NCI-H2227 treated with DMSO at 0.1 percent for 48 hours (cell line): ENCODE measurements at places on chromosomes 12 and 14.

GRCh38 chr12:43789941-43790340, 16.2 kb downstream of the TWF1 start:
- no peak for DNase-seq

- no peak for DNase-seq
These were observed 321.9 kb upstream of the RTL1 start for GRCh38 chr14:101225157-101226152.

GRCh38 chr14:70188322-70188658, 461 bp downstream of the SLC8A3 start:
- no peak for DNase-seq

DNA sequence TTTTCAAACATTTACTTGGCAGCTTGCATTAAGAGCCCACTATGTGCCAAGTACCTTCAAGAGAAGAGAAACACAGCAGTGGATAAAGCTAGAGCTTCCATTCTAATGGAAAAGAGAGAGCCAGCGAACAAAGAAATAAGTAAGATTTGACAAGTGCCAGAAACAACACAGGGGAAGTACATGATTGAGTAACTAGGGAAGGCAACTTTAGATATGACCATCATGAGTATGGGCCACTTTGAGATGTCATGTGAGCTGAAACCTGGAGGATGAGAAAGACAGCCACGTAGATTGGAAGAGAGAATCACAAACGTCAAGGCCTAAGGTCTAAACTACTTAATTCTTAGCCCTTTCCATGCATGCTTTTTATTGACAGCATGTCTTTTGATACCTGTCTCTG, 121.4 kb downstream of the ITPR2 start:
- no peak for DNase-seq

DNA sequence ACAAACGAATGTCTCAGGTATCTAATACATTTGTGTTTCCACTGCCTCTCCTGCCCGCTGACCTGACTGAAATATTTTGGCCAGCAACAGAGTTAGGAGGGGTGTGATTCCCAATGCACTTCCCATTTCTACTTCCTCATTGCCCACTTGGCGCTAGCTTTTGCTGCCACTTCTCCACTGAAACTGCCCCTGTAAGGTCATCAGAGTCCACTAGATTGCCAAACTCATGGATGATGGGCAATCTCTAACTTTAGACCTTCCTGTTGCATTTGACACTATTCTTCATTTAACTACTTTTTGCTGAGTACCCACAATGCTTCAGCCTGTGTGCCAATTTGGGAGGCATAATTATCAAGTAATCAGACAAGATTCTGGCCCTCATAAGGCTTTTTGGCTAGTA, 40.8 kb downstream of the GPR65 start:
- DNase-seq: no peak

GRCh38 chr14:79613625-79614024, 597.7 kb downstream of the DIO2 start:
- no peak for DNase-seq

DNA sequence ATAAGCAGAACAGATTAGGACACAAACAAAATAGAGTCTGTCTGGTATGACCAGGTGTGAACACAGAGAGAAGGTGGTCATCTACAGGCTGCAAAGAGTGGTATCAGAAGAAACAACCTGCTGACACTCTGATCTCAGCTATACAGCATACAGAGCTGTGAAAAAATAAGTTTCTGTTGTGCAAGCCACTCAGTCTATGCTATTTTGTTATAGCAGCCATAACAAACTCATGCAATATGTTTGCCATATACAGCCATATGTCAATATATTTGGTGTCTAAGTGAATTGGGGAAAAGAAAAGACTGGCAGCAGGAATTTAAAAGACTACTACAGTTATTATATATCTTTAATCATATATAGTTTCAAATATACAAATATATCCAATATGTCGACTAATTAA, 300.9 kb downstream of the SOX5 start:
- DNase-seq: no peak

- DNase-seq: peak; percentile 70
These were observed 41.6 kb downstream of the DUSP16 start for GRCh38 chr12:12521044-12521485.

GRCh38 chr12:42957136-42957535, 367.6 kb upstream of the PRICKLE1 start:
- DNase-seq: no peak

- no peak for DNase-seq
These were observed 60.6 kb downstream of the TMEM117 start for GRCh38 chr12:43896496-43896895.

DNA sequence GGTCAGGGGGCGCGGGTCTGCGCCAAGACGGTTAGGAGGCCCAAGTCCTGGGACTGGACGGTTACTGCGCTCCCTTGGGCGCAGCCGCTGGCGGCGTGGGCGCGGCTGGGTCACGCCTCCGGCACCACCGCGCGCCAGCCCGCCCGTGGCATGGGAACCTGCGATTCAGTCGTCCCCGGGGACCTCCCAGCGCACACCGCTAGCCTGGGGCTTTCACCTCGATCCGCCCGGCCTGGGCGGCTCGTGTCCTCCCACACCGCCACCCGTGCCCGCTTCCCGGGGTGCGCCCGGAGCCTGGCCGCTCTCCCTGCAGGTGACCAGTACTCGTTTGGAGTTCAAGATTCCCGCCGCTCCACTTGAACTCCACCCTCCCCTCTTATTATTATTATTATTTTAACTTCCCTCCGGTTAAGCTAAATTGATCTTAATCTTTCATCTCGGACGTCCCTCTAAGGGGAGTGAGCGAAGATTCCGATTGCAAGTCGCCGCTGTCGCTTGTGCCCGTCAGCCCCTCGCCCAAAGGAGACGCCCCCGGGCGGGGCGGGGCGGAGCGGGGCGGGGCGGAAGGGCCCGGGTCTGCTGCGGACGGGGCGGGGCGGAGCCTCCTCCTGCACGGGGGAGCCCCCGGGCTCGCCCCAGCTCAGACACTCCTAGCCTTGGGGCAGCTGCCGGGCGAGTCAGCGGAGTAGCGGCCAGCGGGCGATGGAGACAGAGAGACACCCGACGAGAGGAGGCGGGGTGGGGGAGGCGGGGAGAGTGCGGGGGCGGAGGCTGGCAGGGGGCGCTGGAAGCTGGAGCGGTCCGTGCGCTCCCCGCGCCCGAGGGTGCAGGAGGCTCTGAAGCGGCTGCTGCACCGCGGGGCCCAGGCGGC, at the start of gene KCNMB4:
Gene KCNMB4 (plus strand): TSS at position 643 of the 871 bp plus-strand sequence. CDS start 445 bp downstream, outside the sequence.
- peak; percentile 85 for DNase-seq

DNA sequence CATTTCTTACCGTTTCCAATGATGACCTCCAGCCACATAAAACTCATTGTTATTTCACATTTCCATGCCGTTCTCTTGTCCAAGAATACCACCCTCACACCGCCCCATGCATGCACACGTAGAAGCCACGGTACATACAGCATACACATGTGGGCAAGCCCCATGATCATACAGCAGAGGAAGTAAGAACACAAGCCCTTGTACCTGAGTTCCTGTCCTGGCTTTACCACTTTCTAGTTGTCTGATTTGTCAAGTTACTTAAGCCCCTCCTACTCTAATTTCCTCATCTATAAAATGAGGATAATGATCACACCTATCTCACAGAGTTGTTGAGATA, 59.9 kb downstream of the DUSP16 start:
- no peak for DNase-seq

DNA sequence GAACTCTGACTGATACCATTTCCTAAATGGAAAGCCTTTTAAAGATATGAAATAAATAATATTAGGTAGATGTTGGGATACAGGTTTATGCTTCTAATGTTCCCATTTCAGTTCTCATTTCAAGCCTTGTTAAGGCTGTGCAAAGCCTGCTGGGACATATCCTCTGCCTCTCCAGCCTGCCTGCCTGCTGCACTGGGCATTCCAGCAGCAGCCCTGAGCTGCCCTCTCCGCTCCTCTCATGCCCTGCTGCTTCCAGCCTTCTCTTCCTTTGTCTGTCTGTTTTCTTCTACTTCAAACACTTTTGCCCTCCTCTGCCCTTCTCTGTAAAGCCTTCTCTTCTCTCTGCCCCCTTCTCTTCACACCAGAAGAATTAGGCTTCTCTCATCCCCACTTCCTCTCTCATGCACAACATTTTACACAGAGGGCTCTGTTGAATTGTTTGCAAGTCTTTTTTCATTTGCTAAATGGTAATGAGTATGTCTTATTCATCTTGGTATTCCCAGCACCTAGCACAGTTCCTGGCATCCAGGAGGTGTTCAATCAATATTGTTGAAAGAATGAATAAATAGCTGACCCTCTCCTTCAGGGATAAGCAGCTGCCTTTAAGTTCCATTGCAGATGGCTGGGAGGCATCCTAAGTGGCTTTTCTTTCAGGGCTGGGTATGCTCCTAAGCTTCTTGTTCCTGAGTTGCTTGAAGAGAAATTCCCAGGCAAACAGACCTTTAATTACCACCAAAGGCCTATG, 292.3 kb downstream of the TMEM117 start:
- no peak for DNase-seq

DNA sequence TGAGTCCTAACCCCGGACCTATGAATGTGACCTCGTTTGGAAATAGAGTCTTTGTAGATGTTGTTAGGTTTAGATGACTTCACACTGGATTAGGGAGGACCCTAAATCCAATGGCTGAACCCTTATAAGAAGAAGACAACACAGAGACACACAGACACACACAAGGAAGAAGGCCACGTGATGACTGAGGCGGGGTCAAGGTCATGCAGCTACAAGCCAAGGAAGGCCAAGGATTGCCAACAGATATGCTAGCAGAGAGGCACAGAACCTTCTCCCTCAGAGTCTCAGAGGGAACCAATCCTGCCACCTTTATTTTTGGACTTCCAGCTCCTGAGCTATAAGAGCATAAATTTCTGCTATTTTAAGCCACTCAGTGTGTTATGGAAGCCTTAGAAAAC, 31.8 kb downstream of the LTBP2 start:
- no peak for DNase-seq

GRCh38 chr14:30297876-30298795, 260.8 kb upstream of the G2E3 start:
- DNase-seq: peak; percentile 27

DNA sequence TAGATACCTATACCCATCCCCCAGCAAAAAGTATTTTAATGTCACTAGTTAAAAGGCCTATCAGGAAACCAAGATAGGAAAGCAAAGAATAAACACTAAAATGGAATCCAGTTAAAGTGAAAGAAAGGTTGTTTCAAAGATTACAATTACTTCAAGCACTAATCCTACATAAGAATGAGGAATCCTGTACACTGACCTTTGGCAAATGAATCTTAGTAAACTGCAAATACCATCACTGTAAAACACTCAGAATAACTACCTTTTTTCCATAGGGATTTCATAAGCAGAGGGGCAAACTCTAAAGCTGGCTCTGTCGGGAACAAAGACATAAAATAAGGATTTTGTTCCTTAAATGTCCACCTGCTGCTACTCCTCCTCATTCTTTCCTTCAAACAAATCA, 25.9 kb downstream of the CEP83 start:
- no peak for DNase-seq

DNA sequence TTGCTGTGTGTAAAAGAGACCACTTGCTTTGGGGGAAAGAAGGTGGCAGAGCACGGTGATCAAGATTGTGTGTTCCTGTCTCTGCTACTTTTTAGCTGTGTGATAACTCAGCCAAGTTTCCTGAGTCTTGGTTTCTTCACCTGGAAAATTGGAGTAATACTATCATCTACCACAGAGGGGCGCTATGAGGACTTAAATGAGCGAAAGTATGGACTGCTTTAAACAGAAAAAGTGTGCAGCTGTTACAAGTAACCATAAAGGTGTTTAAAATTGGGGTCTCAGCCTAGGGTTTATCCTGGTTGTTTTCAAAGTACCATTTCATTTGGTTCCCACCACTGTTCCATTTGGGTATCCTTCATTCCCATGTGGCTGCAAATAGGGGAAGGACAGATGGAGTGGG, 65.9 kb upstream of the WSCD2 start:
- no peak for DNase-seq

DNA sequence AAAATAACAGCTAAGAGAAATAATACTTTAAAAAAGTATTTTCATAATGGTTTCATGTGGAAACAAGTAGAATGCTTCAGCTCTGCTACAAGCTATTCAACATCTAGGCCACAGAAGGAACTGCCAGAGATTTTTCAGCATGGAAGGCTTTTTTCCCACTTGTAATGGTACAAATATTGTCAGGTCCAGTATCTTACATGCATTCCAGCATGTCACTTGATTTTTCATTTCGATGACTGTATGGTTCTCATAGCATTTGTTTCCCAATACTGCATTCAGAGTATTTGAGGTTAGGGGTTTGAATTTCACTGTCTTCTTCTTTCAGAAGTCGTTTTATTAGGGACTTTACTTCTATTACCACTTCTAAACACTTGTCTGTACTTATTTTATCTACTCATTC, 1701.5 kb upstream of the FLRT2 start:
- no peak for DNase-seq

DNA sequence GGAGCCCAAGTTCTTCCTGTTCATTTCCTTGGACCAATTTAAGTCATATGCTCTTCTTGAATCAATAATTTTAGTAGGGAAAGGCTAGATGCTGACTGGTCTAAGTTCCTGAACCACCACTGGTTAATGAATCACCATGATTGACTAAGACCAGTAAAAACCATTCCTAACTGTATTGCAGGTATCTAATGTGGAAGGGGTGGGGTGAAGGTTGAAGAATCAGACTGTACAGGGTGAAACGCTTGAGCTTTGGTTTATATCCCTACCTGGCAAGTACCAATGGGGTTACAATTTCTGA, 100.1 kb downstream of the DYRK2 start:
- no peak for DNase-seq

GRCh38 chr12:54038871-54039414, 6.1 kb downstream of the HOXC5 start:
- DNase-seq: no peak
